ENCODE measurements at places on chromosomes 4 and X.

DNA sequence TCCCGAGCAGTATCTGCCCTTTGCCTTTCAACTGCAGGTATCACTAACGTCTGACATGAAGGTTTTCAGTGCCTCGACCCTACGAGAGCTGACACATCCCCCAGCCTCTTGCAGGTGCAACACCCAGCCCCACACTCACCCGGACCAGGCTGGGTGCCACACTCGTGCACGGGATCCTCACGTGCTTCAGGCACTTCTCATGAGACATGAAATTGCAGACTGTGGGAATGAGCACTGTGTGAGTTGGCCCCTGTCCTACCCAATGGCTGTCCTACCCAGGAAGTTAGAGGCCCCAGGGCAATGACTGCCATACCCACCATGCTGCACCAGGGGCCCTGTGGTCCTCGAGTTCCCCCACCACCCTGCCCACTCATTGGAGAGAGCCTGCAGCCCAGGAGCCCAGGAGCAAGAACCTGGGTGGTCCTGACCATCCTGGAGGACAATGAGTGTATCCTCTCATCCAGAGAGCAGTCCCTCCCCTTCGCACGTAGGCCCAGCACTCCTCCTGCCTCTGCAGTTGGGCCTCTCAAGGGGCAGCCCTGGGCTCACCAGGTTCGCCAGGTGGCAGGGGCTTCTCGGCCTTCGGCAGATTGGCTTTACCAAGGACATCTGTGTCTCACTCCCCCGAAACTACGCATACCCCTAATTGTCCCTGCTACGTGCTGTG, 2.4 kb downstream of the DGKQ start:
- DNase-seq = no peak

GRCh38 chr4:28709891-28710290, 1849.2 kb downstream of the STIM2 start:
- no peak for DNase-seq

DNA sequence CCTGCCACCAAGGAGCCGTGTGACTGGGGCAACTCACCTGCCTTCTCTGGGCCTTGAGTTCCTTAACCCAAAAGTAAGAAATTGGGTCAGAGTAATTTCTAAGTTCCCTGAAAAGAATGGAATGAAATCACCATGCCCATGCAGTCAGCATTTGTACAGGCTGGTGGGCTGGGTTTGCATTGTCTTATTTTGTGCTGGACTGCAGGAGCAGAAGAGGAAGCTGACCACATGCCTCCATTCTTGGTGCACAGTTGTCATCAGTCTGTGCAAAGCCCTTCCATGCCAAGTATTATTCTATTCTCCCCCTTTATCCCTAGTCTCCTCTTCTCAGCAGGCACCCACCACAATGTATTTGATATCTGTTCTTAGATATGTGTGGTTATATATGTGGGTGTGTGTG, 56.3 kb downstream of the FHDC1 start:
- no peak for DNase-seq

GRCh38 chr4:188905248-188905647, 766.0 kb downstream of the TRIML1 start:
- no peak for DNase-seq

DNA sequence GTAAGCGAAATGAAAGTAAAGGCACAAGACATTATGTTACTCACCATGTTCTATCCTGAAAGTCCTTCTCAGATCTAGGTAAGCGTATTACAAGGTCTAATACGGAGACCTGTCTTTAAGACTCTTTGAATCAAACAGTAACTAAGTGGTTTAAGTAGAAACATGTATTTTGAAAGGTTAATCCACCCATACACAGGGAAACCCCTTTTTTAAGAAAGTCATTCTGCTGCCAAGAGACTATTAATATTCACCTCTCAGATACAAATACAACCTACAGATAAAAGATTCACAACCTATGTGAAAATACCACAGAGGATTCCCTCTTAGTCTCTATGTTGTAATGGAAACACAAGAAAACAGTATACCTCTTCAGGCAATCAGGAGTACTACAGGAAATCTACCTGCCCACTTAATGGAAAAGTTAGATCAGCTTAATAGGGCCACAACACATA, 63.2 kb upstream of the TNIP3 start:
- DNase-seq = no peak

GRCh38 chrX:17038277-17038676, 91.8 kb downstream of the REPS2 start:
- no peak for DNase-seq
